ENCODE measurements at places on chromosomes 6 and 20. TPM values are rescaled to one million over a fixed set of nuclear protein-coding genes. Genes with fewer than 3 reads are reported as not detected.

The EFCAB8 gene
- 1.1 TPM for total RNA-seq

The SRMS gene
- total RNA-seq: not detected

The DDO gene
- total RNA-seq: not detected

The PIGT gene
- 47.3 TPM for total RNA-seq

The MEP1A gene
- not detected for total RNA-seq

The KCNQ5 gene
- total RNA-seq: 16.0 TPM

The CLPSL2 gene
- total RNA-seq: not detected

The TAGAP gene
- not detected for total RNA-seq

The PI16 gene
- not detected for total RNA-seq

The CALHM4 gene
- total RNA-seq: not detected

The C20orf173 gene
- total RNA-seq: not detected

The PLCB4 gene
- total RNA-seq: not detected

The TP53TG5 gene
- not detected for total RNA-seq

The ARG1 gene
- total RNA-seq: not detected

The C20orf204 gene
- 1.00 TPM for total RNA-seq

The LPA gene
- total RNA-seq: not detected

The CAGE1 gene
- total RNA-seq: 0.15 TPM

The STX11 gene
- 6.5 TPM for total RNA-seq

The AGER gene
- total RNA-seq: not detected

The SRSF12 gene
- 1.4 TPM for total RNA-seq

The IDH3B gene
- total RNA-seq: 115 TPM

The REPS1 gene
- total RNA-seq: 49.6 TPM

The PRR18 gene
- total RNA-seq: not detected

The VPS16 gene
- total RNA-seq: 45.4 TPM

The RIPOR2 gene
- 1.9 TPM for total RNA-seq

The SMOC2 gene
- not detected for total RNA-seq

The SLC17A9 gene
- 4.0 TPM for total RNA-seq

The HLA-DQA1 gene
- 0.69 TPM for total RNA-seq

The POFUT1 gene
- 37.8 TPM for total RNA-seq

The RGS17 gene
- 2.8 TPM for total RNA-seq

The TBXT gene
- total RNA-seq: not detected

The C2 gene
- 2.4 TPM for total RNA-seq

The FBXL4 gene
- 19.3 TPM for total RNA-seq

The REM1 gene
- not detected for total RNA-seq

The TFAP2D gene
- total RNA-seq: not detected

The CSTF1 gene
- total RNA-seq: 46.2 TPM

The BANF2 gene
- total RNA-seq: not detected

The KIFC1 gene
- total RNA-seq: 32.0 TPM

The CYB5R4 gene
- 10.0 TPM for total RNA-seq

The ADRM1 gene
- total RNA-seq: 140 TPM

The EDN1 gene
- total RNA-seq: not detected
